SJSA1 (cell line): ENCODE measurements at places on chromosomes 11 and 22. TPM values are rescaled to one million over a fixed set of nuclear protein-coding genes. Genes with fewer than 3 reads are reported as not detected.

DNA sequence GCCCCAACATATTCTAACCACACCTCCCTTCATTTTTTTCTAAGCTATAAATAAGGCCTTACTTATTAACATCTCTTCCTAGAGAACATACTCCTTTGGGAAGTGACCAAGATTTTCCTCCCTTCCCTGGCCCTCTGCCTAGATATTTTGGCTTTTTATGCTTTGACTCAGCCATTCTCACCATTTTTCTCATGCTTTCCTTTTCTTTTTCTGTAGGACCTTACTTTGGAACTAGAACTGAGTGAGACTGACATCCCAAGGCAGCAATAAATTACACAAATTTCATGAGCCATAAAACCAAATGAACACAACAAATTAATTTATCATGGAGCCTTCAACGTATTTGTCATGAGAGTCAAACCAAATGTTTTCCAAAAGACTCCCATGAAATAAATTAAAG lies 142.7 kb upstream of the CTSC start:
- peak; percentile 33 for DNase-seq
- peaks cover 43% of the 10 kb centered on the region for H3K4me1 ChIP-seq
- no peaks in the 10 kb centered on the region for H3K36me3 ChIP-seq
- H3K27ac ChIP-seq, result peak overlapping the region; percentile 53

HSPB2 gene
- total RNA-seq, result not detected in 2 replicates

GRCh38 chr11:35893796-35894475 lies 49.9 kb upstream of the LDLRAD3 start:
- no peaks in the 10 kb centered on the region for H3K27me3 ChIP-seq
- H3K27ac ChIP-seq, result no peak overlapping the region
- no peak for DNase-seq
- no peaks in the 10 kb centered on the region for H3K4me1 ChIP-seq
- no peak overlapping the region for H3K4me3 ChIP-seq
- no peaks in the 10 kb centered on the region for H3K36me3 ChIP-seq

DNA sequence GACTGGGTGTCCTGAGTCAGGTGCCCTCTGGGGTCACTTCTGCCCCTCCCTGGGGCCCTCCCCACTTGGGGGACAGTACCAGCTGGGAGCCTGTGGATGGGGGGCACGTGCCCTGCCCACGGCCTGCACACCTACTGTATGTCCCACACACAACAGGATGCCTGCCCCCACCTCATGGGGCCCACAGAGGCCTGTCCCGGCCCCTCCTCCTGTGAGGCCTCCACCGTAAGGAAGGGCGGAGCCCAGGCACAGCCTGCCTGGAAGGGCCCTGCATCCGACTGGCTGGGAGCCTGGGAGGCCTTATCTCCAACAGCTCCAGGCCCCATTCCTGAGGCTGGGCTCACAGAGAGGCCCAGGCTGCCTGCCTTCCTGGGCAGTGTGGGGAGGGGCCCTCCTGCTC lies 47.8 kb downstream of the BRSK2 start:
- H3K4me1 ChIP-seq, result no peaks in the 10 kb centered on the region
- no peaks in the 10 kb centered on the region for H3K36me3 ChIP-seq
- no peak overlapping the region for H3K4me3 ChIP-seq
- no peak for DNase-seq
- no peak overlapping the region for H3K27ac ChIP-seq

ALDH3B1 gene
- total RNA-seq, result 52.3 and 59.8 TPM in 2 replicates

GRCh38 chr22:31957970-31958594 lies 13.7 kb downstream of the YWHAH start:
- peaks cover 55% of the 10 kb centered on the region for H3K36me3 ChIP-seq
- H3K4me3 ChIP-seq, result no peak overlapping the region
- DNase-seq, result no peak

DNA sequence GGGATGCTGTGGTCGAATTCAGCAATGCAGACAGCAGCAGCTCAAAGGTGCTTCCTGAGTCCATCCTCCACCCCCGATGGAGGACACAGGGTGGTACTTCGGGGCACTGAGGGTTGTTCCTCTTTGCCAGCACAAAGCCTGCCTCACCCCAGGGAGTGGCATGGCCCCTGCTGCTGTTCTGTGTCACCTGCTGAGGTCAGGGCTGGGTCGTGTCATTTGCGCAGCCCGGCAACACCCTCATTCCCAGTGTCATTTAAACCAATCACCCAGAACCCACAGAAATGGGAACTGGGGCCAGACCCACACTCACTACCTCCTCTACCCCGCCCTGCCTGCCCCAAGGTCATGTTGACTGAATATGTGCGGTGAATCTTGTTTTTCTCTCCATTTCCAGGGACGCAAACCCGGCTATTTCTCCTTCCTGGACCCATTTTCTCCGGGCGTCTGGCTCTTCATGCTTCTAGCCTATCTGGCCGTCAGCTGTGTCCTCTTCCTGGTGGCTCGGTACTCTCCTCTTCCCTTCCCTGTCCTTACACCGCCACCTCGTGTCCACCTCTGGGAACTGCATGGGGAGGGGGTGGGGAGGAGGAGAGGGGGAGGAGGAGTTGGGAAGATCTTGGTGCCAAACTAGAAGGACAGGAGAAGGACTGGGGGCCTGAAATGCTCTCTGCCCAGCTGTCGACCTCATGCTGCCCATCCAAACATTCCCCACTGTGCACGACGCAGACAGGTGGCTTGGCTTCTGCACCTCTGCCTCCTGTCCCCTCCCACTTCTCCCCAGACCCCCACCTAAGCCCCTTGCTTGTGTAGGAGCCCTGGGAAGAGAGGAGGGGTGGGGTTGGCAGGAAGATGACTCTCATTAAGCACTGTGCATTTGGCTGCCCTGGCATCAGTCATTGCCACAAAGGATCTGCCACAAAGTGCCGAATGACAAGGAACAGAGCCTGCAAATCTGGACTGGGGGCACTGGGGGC lies 71.2 kb upstream of the TBCEL start:
- no peaks in the 10 kb centered on the region for H3K27me3 ChIP-seq
- no peak overlapping the region for H3K4me3 ChIP-seq
- no peak overlapping the region for H3K27ac ChIP-seq
- peak; percentile 54 for DNase-seq
- no peaks in the 10 kb centered on the region for H3K36me3 ChIP-seq
- no peaks in the 10 kb centered on the region for H3K4me1 ChIP-seq

CASP12 gene
- total RNA-seq, result not detected in 2 replicates

DNA sequence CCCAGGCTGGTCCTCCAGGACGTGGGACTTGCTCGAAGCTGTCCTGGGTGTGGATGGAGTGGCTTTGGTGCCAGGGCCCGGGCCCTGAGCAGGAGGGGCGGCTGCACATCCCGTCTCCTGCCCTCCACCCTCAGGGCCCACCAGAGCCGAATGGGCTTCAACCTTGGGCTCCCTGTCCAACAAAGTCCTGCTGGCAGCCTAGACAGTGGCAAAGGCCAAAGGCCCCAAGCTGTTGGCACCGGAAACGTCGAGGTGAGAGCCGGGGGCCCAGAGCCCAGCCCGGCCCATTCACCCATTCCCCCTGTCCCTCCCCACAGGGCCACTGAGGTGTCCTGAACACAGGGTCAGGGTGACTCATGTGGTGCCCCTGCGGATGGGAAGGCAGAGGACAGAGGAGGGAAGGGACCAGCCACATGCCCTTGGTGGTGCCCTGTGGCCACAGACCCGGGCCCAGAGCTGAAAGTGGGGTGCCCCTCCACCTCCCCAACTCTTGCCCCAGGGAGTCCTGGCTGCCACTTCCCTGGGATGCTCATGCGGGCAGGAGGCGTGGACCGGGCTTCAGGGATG lies 9.1 kb downstream of the TSPAN32 start:
- H3K27ac ChIP-seq, result no peak overlapping the region
- H3K27me3 ChIP-seq, result no peaks in the 10 kb centered on the region
- no peak for DNase-seq
- peaks cover 82% of the 10 kb centered on the region for H3K4me1 ChIP-seq
